NCI-H187 treated with DMSO at 0.1 percent for 48 hours (cell line): ENCODE measurements at places on chromosomes 6 and 20.

DNA sequence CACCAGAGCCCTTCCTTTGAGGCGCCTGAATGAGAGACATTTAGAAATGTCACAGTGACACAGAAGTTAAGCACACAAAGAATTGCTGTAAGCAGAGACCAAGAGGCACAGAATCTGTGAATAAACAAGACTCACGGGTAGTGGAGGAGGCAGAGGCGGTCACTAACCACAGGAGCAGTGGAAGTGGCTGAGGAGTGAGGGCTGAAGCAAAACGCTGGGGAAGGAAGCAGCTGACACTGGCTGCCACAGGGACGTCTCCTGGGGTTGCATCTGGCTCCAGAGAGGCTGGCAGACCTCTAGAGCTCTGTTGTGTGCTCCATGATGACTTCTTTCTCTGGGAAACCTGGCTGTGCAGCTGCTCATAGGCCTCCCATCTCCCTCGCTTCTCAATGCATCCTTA is 65.0 kb upstream of the SLC2A12 start:
- DNase-seq = peak; percentile 35

- no peak for DNase-seq
Observed at GRCh38 chr6:137233911-137234863, 15.0 kb upstream of the IFNGR1 start.

- no peak for DNase-seq
Observed at GRCh38 chr6:47182291-47182957, 127.3 kb downstream of the TNFRSF21 start.

DNA sequence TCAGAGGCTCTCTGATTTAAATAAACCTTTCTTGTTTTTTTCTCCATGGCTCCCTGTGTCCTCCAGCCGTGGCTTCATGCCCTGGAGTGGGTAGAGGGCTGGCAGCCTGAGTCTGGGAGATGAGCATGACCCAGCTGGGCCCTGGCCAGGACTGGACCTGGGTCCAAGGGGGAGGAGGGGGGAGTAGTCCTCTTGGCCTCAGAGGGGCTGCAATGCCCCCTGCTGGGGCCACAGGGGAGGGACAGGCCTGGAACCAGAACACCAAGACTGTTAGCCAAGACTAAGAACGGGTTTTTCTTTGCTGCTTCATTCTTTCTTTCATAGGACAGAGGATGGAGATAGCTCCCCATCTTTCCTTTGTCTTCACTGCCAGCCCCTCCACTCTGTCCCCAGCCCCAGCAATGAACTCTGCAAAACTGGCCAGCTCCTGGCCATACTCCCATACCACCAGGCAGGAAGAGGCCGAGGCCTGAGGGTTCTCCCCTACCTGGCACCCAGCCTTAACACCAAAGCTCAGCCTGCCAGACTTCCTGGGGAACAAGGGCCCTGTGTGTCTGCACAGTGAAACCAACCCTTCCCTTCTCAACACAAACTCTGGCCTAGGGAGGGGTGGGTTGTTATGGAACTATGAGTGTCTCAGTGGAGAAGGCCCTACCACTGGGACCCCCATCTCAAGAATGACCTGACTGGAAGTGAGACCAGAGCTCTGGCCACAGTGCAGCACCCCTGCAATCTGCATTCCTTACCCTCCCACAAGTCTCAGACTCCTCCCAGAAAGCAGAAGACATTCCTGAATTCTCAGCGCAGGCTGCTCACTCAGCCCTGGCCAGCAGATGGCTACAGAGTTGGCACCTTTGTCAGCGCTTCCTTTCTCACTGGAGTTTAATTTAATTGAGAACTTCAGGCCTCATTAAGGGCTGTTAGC is 11.0 kb downstream of the SLC29A1 start:
- DNase-seq = no peak

DNA sequence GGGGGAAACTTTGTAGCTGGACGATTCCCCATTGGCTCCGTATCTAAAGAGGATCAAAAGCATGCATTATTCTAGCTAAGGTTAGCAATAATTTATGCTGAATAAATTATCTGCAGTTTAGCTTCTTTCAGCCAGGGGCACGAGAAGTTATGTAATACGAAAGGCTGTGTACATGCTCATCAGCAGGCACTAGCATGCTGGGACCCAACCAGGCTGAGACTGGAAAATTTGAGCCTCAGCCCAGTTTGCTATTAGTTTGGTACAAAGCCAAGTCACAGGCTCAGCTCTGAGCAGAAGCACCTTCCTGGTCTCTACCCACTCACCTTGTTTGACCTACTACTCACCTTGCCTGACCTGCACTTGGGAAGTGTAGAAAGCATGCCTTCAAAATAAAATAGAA is 328.1 kb upstream of the ARID1B start:
- DNase-seq = no peak

DNA sequence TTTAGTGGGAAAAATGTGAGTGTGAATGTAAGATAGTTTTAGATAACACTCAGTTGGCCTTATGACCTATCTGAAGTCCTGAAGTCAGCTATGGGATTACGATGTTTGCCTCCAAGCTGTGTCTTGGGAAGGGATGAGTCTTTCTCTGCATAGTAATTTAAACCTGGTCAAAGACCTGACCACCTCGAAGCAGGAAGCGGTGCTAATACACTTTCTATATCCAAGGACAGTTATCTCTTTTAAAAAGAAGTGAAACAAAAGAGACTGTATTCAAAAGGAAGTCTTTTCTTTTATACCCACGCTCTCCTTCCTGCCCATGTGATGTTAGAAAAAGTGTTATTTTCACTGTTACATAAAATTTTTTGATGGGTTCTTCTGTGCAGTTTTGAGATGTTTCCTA is 94.9 kb downstream of the JARID2 start:
- DNase-seq = no peak

GRCh38 chr6:17662585-17662984 is 44.1 kb downstream of the NUP153 start:
- no peak for DNase-seq

DNA sequence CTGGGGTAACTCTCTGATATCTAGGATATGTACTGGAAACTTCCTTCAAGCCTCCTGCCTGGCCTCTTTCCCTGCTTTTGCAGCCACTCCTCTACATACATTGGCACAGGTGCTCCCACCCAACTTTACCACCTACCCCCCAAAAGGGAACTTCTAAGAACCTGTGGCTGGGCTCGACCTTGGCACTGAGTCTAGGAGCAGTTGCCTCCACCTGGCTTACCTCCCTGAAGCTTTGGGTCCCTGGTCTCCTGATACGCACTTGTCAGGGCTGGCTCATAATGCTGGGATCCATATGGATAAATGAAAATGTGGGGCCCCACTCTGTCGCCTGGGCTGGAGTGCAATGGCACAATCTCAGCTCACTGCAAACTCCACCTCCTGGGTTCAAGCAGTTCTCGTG is 56.2 kb downstream of the SSR1 start:
- DNase-seq = no peak
